ENCODE measurements at places on chromosomes 1 and 21. TPM values are rescaled to one million over a fixed set of nuclear protein-coding genes. Genes with fewer than 3 reads are reported as not detected.

CDA gene
- 35.1 TPM for total RNA-seq

COL11A1 gene
- 3.0 TPM for total RNA-seq

CYYR1 gene
- total RNA-seq = not detected

KCNN3 gene
- total RNA-seq = 0.01 TPM

ANGPTL1 gene
- total RNA-seq = not detected

VN1R5 gene
- total RNA-seq = not detected
